NCI-H187 (cell line): ENCODE measurements at places on chromosomes 7 and 10.

DNA sequence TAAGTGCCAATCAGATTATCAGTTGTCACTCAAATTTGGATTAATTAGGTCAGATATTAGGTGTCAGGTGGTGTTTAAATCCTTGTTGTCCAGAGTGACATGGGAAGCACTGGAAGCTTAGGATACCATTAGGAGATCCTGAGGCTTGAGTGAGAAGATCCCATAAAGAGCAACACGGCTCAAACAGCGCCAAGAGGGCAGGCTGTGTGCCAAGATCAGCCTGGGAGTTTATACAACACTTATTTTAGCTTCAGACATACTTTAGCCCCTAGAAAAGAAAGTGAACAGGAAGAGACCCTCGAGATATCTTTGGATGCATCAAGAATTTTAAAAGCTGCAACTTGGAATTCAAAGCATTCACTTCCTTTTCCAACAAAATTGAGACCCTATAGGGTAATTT is 14.2 kb upstream of the ACTA2 start:
- no peak for DNase-seq

GRCh38 chr10:132575320-132576201 is 38.0 kb downstream of the INPP5A start:
- no peak for DNase-seq

- no peak for DNase-seq
Observed at GRCh38 chr10:128859738-128860386, 607.2 kb upstream of the MGMT start.

- DNase-seq, result no peak
Observed at GRCh38 chr7:33907625-33908024, 2.3 kb downstream of the BMPER start.

DNA sequence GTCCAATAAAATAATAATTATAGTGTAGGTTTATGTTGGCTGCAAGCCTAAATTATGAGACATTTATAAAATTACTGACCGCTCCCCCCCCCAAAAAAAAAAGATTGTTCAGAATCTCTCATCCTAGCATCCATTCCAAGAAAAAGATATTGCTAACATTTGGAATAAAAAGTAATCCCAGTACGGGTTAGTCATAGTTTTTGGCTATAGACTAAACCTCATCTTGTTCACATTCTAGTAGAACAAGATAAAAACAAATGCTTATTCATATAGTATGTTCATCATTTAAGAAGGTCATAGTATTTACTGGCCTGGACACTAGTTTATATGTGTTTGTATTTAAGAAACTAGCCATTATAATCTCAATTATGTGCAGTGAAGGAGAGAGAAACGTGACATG is 44.0 kb downstream of the ADK start:
- DNase-seq, result no peak

DNA sequence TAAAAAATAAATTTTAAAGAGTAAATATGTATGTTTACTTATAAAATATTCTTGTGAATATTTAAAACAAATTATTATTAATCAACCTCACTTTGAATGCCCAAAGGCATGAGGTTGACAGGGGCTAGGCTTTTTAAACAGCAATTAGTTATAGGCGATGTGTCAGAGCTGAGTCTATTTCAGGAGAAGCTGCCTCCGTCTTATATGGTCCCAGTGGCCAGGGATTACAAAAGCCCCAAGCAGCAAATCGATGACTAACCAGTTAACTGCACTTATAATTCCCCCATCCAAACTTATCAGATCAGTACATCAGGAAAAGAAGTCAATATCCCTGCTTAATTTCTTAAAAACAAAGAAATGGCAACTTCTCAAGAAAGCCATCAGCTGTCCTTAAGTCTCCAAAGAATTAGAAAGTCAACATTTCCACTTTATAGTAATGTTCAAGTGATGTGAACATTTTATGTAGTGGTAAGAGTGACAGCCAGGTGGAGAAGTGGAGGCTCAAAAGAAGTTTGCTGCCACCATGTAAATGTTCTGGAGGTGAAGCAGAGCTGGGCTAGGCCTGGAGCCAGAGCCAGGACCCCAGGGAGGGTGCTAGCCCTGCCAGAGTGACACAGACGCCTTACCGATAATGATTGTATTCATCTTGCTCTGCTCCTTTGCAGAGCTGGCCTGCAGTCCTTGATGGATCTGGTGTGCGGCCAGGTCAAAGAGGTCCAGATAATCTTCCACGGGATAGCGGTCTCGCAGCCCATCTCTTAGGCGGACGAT is 51.5 kb downstream of the CHST15 start:
- no peak for DNase-seq

DNA sequence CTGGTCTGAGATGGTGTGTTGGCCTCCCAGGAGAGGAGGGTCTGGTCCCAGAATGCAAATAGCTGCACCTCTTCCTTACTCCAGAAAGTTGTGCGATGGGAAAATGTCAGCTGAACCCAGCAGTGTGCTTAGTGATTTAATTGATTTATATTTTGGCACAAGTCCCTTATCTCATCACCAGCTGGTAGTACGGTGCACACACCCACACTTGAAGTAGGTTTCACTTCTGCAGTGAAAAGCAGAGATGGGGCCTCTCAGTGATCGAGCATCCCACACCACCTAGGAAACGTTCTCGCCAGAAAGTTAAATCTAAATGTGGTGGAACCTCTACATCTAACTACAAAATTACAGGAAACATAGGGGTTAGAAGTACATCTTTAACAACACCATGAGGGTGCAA is 80.4 kb downstream of the UBE3C start:
- no peak for DNase-seq

DNA sequence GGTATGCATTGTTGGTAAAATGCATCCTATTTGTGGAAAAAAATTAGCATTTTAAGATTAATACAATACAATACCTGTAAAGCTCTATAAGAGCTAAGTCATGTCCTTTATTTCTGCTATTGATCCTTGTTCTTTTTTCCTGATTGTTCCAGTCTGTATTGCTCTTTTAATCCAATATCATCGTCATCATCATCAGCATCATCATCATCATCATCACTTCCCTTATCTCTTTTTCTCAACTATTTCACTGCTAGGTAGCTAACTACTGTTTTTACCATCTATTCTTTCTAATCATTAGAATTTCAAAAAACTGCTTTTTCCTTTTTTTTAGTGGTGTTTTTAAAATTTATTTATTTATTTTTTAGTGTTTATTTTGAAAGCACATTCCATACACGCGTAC is 71.2 kb downstream of the ABCC2 start:
- DNase-seq, result no peak

- no peak for DNase-seq
Observed at GRCh38 chr10:91684841-91685240, 52.0 kb upstream of the PPP1R3C start.

DNA sequence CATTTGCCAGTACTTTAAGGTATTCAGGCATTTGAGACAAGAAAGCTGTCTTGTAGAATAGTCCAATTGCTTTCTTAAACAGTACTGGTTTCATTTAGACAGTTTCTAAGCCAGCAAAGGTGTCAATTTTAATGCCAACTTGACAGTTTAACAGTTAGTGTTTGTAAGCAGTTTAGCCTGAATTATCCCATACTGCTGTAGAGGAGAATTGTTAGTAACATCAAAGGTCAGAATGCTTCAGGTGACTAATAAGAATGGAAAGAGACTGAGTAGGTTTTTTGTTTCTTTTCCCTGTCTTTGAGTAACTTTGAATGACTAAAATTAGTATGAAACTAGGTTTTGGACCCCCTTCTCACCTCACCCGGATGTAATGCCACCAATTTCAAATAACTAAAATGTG is 29.5 kb upstream of the VDAC2 start:
- DNase-seq, result no peak

DNA sequence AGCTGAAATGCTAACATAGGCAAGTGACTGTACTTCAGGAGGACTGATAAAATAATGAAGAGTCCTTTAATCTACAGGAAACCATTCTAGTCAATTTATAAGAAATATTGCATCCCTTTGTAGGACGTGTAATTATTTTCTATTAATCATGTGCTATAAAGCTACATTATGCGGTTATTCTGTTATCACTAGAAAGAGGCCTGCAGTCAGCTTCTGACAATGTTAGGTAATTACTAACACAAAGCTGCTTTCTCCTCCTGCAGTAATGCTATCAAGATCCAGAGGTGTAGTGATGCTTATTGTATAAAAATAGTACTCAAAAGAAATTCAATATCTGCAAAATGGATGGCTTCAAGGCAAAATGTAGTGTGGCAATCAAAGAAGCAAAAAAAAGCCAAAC is 191.1 kb downstream of the SKAP2 start:
- no peak for DNase-seq

DNA sequence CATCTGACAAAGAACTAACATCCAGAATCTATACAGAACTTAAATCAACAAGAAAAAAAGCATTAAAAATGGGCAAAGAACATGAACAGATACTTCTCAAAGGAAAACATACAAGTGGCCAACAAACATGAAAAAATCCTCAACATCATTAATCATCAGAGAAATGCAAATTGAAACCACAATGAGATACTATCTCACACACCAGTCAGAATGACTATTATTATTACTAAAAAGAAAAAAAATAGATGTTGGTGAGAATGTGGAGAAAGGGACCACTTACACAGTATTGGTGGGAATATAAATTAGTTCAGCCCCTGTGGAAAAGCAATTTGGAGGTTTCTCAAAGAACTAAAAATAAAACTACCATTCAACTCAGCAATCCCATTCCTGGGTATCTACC is 89.1 kb upstream of the ADO start:
- DNase-seq, result no peak

DNA sequence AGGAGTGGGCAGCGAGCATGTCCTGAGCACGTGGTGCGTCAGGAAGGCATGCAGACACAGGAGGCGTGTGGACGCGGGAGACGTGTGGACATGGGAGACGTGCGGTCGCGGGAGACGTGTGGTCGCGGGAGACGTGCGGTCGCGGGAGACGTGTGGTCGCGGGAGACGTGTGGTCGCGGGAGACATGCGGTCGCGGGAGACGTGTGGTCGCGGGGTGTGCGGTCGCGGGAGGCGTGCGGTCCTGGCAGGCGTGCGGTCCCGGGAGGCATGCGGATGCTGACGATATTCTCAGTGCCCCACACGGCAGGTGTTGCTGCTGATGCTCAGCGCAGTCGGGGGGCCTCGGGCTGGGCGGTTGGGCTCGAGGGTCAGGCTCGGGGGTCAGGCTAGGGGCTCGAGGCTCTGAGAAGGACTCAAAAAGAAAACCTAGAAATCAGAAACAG is 94.2 kb downstream of the NKX6-2 start:
- DNase-seq, result no peak

DNA sequence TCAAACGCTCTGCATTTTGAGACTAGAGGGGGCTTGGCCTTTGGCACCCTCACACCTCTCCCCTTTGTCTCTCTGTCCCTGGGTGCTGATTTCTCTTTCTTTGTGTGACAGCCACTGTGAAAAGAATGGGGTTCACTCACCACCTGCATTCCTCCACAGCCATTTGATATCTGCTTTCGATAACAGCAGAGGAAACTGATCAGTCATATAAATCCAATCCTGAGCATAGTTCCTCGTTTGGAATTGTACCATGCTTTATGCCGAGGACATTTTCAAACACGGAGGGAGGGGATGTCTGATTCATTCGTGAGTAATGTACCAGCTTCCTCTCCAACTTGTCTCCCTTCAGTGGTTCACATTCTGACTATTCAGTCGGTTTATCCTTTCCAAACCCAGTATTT is 15.8 kb downstream of the MET start:
- DNase-seq, result no peak

DNA sequence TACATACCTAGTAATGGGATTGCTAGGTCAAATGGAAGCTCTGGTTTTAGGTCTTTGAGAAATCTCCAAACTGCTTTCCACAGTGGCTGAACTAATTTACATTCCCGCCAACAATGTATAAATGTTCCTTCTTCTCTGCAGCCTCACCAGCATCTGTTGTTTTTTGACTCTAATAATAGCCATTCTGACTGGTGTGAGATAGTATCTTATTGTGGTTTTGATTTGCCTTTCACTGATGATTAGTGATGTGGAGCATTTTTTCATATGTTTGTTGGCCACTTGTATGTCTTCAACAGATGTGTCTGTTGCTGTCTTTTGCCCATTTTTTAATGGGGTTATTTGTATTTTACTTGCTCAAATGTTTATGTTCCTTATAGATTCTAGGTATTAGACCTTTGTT is 675.5 kb downstream of the SUGCT start:
- DNase-seq, result no peak

DNA sequence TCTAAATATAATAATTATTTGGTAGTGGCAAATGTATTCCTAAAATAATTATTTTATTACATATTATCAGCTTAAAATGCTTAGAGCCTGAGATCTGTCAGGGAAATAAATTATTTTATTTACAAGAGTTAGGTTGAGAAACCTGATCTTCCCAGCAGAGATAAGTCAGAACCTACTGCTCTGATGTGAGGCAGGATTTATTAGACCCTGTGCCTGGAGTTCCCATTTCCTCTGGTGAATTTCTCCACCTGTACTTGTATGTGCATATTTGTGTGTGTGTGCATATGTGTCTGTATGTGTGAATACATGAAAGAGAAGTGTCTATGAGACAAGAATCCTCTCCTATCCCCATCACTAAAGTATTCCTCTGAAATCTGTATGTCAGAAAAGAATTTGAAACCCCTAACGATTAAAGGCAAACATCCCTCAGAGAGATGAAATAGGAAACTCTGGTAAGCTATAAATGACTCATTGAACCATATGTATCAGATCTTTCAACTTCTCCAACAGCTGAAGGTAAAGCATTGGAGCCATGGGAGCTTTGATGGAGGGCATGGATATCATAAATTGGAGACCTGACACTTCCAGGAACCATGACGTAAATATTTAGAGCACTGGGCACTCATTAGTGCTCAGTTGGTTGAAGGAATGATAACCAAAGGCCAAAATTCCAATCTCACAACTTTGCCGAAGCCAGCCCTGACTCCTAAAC is 190.9 kb downstream of the XPNPEP1 start:
- DNase-seq, result no peak

DNA sequence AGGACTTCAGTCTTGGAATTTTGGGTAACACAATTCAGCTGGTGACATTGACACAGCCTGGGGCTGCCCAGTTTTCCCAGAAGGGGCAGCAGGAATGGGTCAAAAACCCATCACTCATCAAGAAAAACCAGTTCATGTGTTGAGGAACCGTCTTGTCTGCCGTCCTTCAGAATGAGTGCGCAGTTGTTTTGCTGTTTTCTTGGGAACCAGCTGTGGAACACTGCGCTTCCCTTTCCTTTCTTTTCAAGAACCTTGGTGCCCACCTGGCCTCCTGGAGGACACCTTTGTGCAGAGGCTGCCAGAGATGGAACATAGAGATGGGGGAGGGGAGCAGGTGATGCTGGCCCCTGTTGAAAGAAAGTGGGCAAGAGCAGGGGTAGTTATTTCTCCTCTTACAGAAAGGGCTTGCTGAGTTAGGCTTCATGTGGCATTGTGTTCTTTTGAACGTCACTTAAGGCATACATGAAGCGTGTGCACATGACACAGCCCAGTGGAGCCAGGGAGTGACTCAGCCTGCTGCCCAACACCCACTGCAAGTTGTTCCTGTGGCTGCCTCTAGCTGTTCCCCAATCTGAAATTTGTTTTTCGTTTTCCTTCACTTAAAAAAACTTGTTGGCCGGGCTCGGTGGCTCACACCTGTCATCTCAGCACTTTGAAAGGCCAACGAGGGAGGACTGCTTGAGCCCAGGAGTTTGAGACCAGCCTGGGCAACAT is 87.4 kb upstream of the TNS3 start:
- DNase-seq, result no peak

- DNase-seq, result no peak
Observed at GRCh38 chr10:91885362-91886079, 23.8 kb downstream of the FGFBP3 start.
